ENCODE measurements at places on chromosomes 7 and 10.

GRCh38 chr7:132098327-132098726 is 477.9 kb downstream of the PLXNA4 start:
- no peak for DNase-seq

- no peak for DNase-seq
Measured at GRCh38 chr10:103835096-103836050, 20.0 kb downstream of the SH3PXD2A start.

- no peak for DNase-seq
Measured at GRCh38 chr10:44985175-44985681, 6.6 kb upstream of the DEPP1 start.

GRCh38 chr10:27794157-27794556 is 48.5 kb upstream of the MKX start:
- no peak for DNase-seq

All from activated T-cell treated with anti-CD3 and anti-CD28 coated beads for 48 hours (primary cell).